ENCODE measurements at places on chromosomes 5 and 9.

GRCh38 chr9:105148328-105149006 is 96.0 kb upstream of the SLC44A1 start:
- no peak for DNase-seq

GRCh38 chr5:54704825-54705224 is 187.3 kb downstream of the SNX18 start:
- DNase-seq = no peak

DNA sequence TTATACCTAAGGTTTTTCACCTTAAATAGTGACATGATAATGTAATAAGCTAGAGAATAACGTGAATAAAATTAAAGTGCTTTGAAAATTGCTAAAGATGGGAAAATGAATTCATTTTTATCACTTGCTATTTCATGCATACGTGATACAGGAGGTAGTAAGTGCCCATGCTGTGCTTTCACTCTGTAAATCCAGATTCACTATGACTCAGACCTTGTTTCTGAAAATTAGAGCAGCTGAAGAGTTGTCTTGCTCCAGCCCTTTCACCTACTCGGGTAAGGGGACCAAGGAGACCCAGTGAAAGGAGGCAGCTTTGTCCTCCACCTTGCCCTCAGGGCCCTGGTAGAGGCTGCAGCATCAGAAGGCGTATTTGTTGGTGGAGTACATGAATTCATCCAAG is 87.9 kb downstream of the ANKH start:
- DNase-seq = peak; percentile 9

GRCh38 chr5:43815497-43815896 is 212.5 kb downstream of the NNT start:
- no peak for DNase-seq

DNA sequence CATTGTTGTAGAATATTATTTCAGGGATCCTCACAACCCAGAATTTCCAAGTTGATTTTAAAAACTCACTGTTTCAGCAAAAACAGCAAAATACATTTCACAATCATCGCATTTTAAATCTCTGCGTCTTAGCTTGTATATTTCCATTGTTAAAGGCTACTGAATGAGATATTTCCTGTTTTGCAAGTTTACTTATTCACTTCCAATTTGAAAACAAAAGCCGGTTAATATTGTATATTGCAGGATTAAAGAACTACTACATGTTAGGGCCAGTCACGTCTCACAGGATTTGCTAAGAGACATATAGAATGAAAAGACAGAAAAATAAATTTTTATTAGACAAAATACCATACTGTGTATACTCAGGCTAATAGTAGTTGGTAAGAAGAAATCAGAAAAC is 395.9 kb upstream of the CDH9 start:
- DNase-seq = no peak

DNA sequence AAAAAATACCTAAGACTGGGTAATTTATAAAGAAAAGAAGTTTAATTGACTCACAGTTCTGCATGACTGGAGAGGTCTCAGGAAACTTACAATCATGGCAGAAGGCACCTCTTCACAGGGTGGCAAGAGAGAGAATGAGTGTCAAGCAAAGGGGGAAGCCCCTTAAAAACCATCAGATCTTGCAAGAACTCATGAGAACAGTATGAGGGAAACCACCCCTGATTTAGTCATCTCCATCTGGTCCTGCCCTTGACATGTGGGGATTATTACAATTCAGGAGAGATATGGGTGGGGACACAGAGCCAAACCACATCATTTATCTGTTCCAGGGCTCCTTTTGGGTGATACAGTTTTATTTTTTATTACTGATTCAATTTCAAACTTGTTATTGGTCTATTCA is 23.2 kb upstream of the ADAMTS16 start:
- DNase-seq = no peak

DNA sequence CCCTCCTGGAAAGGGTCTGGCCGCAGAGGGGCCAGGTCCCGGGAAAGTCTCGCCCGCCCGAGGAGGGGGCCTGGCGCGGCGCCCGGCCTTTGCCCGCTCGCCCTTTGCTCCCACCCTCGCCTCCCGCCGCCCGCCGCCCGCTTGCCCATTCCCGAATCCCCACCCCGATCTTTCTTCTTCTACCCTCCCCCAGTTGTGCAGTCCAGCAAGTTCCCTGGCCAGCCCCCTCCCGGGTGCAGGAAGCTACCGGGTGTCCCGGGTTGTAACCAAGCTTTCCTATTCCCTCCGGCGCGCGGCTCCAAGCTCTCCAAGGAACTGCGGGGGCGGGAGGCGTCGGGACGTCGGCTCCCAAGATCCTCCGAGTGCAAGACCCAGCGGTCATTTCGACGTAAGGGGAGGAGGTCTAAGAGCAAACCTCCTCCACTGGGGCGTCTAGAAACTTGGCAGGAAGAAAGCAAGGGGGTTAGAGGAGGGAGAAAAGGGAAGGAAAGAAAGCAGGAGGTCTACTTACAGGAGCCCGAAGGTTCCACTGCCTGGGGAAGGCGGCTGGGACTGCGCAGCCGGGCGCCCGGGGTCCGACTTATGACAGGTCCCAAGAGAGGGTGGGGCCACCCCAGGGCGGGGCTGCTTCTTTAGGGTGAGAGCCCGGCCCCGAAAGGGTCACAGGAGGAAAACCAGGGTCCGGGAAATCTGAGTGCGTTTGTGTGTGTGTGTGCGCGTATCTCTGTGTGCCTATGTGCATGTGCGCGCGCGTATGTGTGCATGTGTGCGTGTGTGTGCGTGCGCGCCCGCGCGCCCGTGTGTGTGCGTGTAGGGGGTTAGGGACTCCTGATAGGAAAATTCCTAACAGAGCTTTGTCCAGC is at the start of gene PTGR1:
Gene PTGR1 (minus strand): TSS at position 556 of the 863 bp plus-strand sequence. CDS start 2,225 bp downstream, outside the sequence.
- peak; percentile 43 for DNase-seq

DNA sequence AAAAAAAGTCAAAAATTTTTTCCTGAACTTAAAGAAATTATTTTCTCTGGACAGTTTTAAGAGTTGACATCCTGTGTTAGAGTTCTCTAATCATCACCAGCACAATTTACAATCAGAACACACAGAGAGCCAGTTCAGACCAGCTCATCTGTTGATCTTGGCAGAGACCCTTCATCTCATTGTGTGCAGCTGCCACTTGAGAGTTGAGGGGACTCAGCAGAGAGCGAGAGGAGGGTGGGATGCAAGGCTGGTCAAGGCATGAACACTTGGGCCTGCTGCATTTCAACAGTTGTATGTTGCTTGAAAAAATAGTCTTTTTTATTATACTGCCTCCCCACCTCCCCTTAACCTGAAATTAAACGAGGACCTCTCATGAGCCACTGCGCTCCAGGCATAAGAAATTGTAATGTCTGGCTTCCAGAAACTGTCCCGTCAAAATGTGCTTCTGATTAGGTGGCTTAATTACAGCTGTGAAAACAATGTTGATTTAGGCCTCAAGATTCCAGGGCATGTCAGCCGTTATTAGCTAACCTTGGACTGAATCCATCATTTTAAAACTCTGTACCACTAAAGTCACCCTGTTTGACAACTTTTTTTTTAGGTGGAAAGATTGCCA is 383.6 kb downstream of the CCDC171 start:
- no peak for DNase-seq

DNA sequence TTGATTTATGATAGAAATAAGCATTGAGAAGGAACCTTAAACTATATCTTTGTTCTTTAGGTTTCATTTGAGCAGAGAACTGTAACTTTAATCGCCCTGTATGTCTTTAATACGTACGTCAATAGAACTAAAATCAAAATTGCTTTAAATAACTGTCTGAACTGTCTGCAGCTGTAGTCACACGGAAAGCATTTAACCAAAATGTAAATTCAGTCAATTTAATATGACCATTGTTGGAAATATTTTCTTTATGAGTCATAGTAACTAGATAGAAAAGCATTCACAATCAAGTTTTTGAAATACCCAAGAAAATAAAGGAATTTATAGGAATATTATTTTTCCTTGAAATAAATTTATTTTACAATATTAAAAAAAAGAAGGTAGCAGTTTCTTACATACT is 157.1 kb upstream of the CDH6 start:
- DNase-seq = no peak

DNA sequence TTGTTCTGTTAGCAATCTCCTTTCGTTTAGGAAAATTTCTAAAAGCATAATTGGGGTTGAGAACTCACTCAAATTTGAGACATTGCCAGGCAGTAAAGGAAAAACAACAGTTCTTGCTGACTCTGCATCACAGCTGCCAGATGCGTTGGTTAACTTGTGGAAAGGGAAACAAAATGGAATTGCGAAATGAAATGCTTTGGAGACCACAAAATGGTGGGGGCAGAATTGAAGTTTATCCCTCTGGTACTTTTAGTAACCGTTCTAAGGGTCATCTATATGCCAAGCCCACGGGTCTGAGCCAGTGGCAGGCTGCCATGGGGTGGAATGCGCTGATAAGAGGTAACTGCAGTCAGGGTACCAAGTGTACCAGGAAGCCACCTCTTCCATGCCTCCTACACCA is 28.6 kb upstream of the SELENOP start:
- no peak for DNase-seq

DNA sequence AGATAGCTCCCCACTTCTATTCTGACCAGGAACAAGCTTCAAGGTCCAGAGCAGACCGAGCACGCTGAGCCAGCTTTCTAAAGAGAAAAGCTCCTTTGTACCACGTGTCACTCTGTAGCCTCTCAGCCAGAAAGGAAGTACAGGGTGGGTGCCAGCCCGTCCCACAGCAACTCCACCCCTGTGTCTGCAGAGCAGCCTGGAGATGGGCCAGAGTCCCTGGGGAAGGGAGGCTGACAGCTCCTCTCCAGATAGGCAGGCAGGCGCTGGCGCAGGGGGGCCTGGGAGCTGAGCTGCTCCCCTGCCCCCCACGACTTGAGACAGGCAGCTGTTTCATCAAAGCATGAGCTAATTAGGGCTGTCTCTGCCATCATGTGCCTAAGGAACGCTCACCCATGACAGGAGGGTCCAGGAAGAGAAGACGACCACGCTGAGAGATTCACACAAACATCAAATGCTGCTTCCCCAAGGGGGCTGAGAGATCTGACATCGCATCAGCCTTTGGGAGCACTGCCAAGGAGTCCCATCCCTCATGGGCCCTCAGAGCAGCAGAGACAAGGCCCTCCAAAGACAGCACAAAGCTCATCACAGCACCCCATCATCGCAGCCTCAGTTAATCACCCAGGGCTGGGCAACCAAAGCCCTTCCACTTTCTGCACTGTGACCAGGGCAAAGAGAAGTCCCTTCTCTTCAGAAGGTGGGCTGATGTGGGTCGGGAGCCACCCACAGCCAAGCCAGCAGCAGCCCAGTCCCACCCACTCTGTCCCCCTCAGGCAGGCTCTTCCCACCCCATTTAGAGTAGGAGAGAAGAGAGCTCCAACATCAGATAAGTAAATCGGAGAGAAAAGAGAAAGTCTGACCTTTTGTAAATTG is 78.5 kb upstream of the LRRTM2 start:
- peak; percentile 53 for DNase-seq

GRCh38 chr5:132561601-132562000 is 4.8 kb downstream of the RAD50 start:
- DNase-seq = no peak

GRCh38 chr5:78361631-78361993 is 1.2 kb downstream of the SCAMP1 start:
- no peak for DNase-seq

- no peak for DNase-seq
Observed at GRCh38 chr5:35345222-35345621, 114.9 kb upstream of the PRLR start.

DNA sequence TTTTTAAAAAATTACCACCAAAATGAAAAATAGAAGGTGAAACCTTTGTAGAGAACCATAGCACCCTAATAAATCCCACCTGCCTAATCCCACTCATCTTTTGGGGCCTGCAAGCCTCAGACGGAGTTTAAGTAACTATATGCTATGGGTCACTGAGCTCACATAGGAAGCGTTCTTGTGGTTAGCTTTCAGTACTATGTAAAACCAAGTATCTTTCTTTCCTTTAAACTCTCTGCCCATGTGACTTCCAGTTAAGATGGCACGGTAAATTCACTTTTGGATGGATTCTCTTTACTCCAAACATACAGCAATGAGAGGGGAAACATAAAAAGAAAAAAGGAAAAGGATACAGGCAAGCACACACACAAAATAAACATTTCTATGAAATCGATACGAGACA is 50.9 kb downstream of the FANCC start:
- DNase-seq = no peak

- no peak for DNase-seq
Observed at GRCh38 chr9:100595391-100596199, 17.7 kb downstream of the CAVIN4 start.

- DNase-seq = no peak
Observed at GRCh38 chr5:172142709-172143215, 45.3 kb downstream of the STK10 start.

DNA sequence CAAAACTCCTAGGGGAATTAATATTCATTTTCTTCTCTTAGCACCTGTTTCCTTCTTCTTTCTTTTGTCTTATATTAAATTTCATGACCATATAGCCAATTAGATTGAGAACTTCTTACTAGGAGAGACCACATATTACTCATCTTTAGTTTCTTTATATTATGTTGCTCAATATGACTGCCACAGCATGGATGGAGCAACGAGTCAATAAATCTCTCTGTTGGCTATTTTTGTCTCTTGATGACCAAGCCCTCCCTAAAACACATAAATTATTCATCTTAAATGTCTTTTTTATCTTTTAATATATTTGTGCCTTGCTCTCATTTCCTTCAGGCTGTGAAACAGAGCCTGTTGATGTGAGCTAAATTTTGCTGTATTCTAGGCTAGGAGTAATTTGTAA is 123.0 kb downstream of the ADAMTSL1 start:
- DNase-seq = no peak

DNA sequence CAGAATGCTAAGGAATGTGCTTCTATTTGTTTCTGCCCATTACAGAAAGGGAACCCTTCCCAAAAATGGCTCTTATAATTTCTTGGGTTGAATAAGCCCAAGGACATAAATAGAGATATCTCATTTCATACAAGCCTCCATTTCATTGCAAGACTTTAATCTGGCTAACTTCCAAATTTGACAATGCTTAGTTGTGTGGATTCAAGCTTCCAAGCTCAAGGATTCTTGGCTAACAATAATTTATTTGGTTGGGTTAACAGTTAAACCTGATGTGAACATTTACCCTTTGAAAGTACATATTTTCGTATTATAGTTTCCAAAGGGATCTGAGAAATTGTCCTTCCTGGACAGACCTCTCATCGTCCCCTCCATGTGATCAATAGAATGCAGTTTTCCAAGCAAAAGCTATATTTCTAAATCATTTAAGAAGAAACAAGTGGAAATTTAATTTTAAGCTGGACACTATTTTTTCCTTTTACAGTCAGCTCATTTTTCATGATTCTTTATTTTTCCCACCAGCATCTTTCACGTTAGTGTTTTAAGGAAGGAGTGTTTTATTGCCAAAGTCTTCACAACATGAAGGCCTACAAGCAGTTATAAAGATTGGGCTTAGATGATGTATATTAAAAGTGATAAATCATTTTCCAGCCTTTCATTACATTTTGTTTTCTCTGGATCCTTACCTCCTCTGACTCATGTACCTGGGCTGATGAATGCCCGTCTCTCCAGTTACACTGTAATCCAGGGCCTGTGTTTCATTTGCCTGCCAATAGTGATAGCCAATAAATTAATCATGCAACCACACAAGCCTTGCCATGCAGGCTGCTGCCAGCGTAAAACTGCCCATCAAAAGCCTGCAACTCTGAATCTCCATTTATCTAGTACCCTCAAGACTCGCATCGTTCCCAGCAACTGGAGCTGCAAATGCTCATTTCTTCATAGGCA is 176.7 kb downstream of the NTRK2 start:
- DNase-seq = no peak

All from GM12891 (cell line).